CD4-positive, alpha-beta memory T cell (primary cell): ENCODE measurements at places on chromosomes 11 and 22.

DNA sequence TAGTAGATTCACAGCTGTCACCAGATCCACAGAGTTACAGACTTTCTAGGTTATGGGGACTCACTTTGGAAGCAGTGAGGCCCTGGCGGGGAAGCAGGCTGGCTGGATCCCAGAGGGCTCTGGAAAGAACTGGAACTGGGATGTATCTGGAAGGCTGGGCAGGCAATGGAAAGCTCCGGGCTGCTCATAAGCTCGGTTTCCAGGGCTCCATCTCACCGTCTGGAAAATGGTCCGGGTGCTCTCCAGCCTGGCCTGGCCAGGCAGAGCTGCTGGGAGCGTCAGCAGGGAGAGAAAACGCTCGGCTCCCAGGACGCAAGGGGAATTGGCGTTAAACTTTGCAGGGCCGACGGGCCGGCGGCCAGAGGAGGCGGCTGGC lies 335 bp upstream of the SEZ6L start:
- no peak for DNase-seq

DNA sequence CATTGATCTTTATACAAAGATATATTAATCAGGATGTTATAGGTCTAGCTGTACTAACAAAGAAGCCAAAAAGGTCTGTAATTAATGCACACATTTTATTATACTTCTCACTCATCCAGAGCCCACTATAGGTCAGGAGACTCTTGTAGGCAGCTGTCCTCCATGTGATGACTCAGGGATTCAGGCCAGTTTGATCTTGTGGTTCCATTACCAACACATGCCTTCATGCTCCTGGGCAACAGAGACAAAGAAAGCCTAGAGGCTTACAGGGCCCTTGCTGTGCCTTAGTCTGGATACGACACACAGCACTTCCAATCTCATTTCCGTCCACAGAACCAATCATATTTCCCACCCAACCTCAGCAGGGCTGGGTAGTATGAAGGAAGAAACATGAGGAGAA lies 150.3 kb upstream of the NCAM1 start:
- DNase-seq: no peak

DNA sequence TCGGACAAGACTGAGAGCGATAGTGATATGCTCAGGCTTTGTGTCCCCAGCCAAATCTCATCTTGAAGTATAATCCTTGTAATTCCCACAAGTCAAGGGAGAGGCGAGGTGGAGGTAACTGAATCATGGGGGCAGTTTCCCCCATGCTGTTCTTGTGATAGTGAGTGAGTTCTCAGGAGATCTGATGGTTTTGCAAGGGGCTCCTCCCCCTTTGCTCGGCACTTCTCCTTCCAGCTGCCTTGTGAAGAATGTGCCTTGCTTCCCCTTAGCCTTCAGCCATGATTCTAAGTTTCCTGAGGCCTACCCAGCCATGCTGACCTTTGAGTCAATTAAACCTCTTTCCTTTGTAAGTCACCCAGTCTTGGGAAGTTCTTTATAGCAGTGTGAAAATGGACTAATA lies 7.5 kb upstream of the FOLR2 start:
- DNase-seq: no peak

DNA sequence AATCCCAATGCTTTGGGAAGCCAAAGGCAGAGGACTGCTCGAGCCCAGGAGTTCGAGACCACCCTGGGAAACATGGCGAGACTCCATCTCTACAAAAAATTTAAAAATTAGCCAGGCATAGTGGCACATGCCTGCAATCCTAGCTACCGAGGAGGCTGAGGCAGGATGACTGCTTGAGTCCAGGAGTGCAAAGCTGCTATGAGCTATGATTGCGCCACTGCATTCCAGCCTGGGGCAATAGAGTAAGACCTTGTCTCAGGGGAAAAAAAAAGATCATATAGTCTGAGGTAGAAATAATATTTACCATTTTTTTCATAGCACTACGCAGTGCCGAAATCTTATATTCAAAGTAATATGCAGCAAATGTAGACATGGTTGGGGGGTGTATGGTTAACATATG lies 47.8 kb downstream of the MRTFA start:
- DNase-seq: no peak

DNA sequence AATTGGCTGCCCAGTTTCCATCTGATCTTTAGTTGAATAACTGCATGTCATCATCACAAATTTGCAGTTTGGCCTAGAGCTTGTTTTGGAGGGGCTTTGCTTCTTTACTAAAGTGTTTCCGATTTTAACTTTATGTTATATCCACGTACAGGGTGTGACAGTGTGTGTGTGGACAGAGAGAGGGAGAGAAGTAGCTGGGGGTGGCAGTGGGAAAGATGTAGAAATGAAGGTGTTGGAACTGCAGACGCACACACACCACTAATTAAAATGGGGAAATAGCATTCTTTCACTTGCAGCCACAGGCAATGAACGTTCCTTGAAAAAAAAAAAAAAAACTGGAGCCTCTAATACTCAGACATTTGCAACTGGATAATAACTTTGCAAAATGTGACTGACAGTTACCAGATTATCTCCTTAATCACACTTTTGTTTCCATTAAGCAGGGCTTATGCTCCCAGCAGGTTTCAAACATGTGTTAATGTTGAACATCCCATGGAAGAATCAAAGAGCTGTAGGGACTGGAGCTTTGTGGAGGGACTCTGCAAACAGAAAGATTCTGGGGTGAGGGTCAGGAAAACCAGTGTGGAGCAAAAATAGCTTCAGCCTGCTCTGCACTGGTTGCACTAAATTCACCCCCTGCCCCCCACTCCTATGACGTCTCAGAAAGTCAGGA lies 238.1 kb upstream of the TENM4 start:
- DNase-seq: no peak

- DNase-seq: peak; percentile 58
Measured at GRCh38 chr11:46348566-46349401, 1.5 kb downstream of the DGKZ start.

DNA sequence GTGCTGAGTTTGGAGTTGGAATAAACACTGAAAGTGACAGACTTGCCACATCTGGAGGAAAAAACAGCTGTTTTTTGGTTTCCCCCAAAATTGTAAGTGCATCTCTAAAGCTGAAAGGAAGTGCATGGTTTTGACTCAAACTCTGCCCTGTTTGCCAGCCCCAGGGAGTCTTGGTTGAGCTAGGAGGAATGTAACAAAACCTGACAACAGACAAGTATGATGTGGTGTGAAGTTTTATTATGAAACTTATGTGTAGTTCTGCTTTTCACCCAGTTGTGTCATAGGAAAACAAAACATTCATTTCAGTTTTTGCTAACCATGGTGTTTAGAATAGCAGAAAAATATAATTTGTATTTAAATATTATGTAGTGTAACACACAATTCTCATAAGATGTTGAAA lies 31.7 kb upstream of the PDE3B start:
- no peak for DNase-seq

GRCh38 chr22:30541961-30542810 lies 4.4 kb downstream of the SEC14L6 start:
- no peak for DNase-seq

- DNase-seq: no peak
Measured at GRCh38 chr11:26227301-26227746, 104.6 kb upstream of the ANO3 start.

GRCh38 chr11:109150581-109150980 lies 271.4 kb upstream of the C11orf87 start:
- no peak for DNase-seq

DNA sequence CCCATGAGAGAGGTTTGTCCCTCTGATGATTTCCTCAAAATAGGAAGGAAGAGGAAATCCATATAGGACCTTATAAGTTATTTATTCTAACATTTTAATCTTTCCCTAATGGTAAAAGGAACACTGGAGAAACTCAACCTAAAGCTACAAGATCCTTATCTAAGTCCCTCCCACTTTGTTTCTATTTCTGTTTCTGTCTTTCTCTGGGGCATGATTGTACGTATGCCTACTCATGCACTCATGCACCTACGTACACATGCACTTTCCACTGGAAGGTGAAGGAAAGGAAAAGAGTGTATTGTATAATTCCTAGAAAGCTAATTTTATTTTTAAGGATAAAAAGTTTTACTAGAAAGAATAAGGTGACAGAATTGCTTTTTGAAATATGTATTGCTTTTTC lies 125.0 kb downstream of the RAB38 start:
- no peak for DNase-seq

- no peak for DNase-seq
Measured at GRCh38 chr11:12222055-12222792, 111.8 kb downstream of the MICAL2 start.

DNA sequence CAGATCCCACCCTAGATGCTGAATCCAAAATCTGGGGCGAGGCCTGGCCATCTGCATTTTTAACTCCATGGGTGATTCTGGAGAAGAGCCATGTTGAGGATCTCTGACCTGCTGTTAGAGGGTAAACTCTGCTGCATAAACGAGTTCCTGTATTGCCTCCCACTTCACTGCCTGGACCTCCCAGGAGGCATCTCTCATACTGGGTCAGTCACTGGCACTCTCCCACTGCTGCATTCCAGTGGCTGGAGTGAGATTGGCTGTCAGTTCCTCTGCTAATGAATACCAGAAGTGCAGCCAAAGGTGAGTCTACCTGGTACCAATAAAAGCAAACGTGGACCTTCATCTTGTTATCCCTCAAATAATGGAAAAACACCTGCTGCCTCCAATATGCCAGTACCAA lies 10.3 kb downstream of the POLDIP3 start:
- DNase-seq: no peak

- no peak for DNase-seq
Measured at GRCh38 chr11:133181066-133181465, 351.2 kb downstream of the OPCML start.

- DNase-seq: peak; percentile 46
Measured at GRCh38 chr11:8019314-8020243, 32.4 kb downstream of the EIF3F start.

DNA sequence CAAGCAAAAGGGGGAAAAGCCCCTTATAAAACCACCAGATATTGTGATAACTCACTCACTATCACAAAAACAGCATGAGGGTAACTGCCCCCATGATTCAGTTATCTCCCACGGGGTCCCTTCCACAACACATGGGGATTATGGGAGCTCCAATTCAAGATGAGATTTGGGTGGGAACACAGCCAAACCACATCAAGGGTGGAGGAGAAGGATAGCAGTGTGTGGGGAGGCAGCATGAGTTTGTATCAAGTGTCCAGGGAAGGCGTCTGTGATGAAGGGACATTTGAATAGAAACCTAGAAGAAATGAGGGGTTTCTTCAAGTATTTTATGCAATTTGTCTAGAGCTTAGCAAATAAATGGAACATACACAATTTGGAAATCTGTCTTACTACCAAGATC lies 98.2 kb downstream of the SLC1A2 start:
- DNase-seq: no peak

- DNase-seq: no peak
Measured at GRCh38 chr11:77883775-77884174, 62.8 kb downstream of the AAMDC start.

GRCh38 chr11:33207408-33207985 lies 46.2 kb upstream of the CSTF3 start:
- DNase-seq: no peak

DNA sequence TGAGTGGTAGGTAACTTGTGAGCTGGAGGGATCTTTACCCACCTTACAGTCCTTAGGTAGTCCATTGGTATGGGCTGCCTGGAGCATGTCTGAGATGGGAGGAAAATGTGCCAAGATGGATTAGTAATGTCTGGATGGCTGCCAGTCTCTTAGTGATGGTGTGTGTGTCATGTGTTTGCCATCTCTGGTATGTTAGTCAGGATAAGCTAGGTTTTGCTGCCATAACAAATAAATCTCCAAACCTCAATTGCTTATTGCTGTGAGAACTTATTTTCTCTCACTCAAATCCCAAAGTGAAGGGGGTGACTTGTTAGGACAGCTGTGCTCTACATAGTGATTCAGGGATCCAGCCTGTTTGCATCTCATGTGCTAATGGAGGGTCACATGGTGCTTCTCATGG lies 40.9 kb upstream of the MYEOV start:
- DNase-seq: no peak

GRCh38 chr22:31952472-31952871 lies 8.1 kb downstream of the YWHAH start:
- DNase-seq: no peak

- no peak for DNase-seq
Measured at GRCh38 chr11:59551659-59552521, 40.6 kb downstream of the OR4D9 start.

GRCh38 chr11:131353766-131354165 lies 16.6 kb upstream of the NTM start:
- DNase-seq: no peak

GRCh38 chr22:46090631-46091201 lies 59.6 kb upstream of the PPARA start:
- no peak for DNase-seq

DNA sequence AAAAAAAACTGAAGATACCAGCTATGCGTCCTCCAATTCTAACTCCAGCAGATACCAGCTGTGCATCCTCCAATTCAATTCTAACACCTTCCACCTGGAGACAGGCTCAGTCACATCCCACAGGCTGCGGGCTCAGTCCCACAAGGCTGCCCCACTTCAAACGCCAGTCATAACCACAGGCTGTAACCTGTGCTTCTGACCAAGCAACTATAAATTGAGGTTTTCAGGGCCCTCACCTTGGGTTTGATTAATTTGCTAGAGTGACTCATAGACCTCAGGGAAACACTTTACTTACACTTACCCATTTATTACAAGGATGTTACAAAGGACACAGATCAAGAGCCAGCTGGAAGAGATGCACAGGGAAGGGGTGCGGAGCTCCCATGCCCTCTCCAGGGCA lies 32.4 kb upstream of the MSANTD2 start:
- DNase-seq: no peak

DNA sequence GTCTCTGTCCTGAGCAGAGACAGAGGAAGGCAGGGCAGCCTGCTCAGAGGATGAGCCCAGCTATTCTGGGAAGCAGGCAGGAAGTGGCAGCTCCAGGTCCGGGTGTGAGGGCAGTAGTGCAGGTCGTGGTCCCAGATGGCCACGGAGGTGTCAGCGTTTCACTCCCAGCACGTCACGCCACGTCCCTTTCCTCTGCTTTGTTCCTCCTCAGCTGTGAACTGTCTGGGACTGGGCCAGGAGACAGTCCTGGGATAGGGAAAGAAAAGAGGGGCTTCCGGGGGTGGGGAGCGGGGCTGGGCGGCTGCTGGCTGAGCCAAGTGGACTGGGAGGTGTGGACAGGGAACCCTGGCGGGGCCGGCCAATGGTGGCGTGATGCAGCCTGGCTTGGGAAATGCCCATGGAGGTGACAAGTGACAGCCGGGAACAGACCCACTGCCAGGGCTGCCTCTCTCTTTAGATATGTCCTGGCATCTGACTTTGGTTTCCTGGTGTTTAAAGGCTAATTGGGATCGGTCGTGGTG lies 64.7 kb downstream of the KCNQ1 start:
- DNase-seq: no peak

GRCh38 chr11:33742249-33742851 lies 6.1 kb upstream of the CD59 start:
- peak; percentile 35 for DNase-seq

- no peak for DNase-seq
Measured at GRCh38 chr11:112817376-112817775, 143.8 kb upstream of the NCAM1 start.

GRCh38 chr22:27877501-27877900 lies 41.6 kb downstream of the PITPNB start:
- DNase-seq: no peak
